Activated CD8-positive, alpha-beta memory T cell treated with anti-CD3 and anti-CD28 coated beads, Interleukin-2, amount 10 ng/mL, durations not matched to agents 7 days and 5 days (primary cell): ENCODE measurements at places on chromosomes 1 and 21. TPM values are rescaled to one million over a fixed set of nuclear protein-coding genes. Genes with fewer than 3 reads are reported as not detected.

The NBPF10 gene
- total RNA-seq: 2.0 TPM

- DNase-seq: no peak
- H3K27me3 ChIP-seq: no peaks in the 10 kb centered on the region
- H3K27ac ChIP-seq: no peak overlapping the region
- no peaks in the 10 kb centered on the region for H3K36me3 ChIP-seq
These were observed 217.5 kb downstream of the LRRC40 start for GRCh38 chr1:69987881-69988280.

DNA sequence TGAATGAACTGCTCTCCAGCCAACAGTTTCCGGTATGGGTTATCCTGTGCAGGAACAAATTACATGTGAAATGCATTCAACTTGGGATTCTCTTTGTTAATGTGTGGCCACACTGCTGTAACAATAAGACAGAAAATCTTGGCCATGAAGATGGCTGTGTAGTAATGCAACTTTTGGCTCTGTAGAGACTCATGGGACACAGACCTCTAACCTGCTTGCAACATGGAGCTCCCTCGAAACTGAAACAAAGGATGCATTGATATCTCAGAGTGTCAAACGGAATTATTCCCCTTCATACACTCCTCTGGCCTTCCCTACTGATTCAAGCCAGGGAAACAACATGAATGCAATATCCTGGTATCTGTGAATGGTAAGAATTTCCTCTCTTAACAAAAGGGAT, 559.3 kb upstream of the ZRANB2 start:
- no peaks in the 10 kb centered on the region for H3K4me1 ChIP-seq
- no peak for DNase-seq
- no peaks in the 10 kb centered on the region for H3K36me3 ChIP-seq
- no peak overlapping the region for H3K27ac ChIP-seq
- H3K4me3 ChIP-seq: no peak overlapping the region

DNA sequence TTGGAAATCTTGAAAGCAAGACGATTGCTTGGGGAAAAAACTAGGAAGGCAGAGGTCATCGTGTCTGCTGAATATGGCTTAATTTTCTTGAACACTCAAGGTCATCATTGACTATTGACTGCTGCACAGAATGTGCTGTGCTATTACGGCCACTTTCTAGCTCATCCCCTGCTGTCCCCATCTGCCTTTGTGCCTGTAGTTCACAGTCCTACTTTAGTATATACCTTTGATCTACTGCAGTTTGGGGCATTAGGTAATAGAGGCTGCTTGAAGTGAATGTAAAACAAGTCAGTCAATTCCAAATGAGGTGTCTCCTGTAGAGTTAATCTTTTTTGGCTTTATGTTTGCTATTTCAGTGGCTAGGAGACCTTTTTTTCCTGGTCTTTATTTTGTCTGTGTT, 8.3 kb downstream of the RAB4A start:
- DNase-seq: no peak
- no peak overlapping the region for H3K4me3 ChIP-seq
- H3K27me3 ChIP-seq: no peaks in the 10 kb centered on the region
- peaks cover 19% of the 10 kb centered on the region for H3K36me3 ChIP-seq
- H3K27ac ChIP-seq: no peak overlapping the region
- H3K4me1 ChIP-seq: peaks cover 21% of the 10 kb centered on the region

DNA sequence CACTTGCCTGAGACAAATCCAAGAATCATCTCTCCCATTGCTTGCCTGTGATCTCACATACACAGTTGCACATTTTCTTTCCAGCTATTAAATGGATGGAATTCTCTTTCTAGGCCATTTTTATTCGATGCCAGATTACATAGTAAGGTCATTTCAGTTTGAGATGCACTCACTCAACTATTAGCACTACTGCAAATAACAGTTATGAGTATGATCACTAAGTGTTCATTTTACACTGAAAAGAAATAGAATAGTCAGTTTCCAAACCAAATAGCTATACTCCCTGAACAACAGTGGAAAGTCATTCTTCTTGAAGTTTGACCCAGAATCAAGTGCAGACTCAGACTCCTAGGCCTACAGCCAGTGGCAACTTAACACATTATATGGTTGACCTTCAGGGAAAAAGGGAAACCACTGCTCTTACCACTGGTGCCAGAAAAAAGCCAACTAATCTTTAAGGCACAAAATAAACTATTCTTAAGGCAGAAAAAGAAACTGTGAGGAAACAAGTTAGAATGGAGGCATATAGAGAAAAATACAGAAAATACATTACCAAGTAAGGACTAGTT, 31.5 kb downstream of the WNT2B start:
- no peaks in the 10 kb centered on the region for H3K27me3 ChIP-seq
- no peak for DNase-seq
- peaks cover 3% of the 10 kb centered on the region for H3K36me3 ChIP-seq
- no peak overlapping the region for H3K4me3 ChIP-seq
- peaks cover 5% of the 10 kb centered on the region for H3K4me1 ChIP-seq

DNA sequence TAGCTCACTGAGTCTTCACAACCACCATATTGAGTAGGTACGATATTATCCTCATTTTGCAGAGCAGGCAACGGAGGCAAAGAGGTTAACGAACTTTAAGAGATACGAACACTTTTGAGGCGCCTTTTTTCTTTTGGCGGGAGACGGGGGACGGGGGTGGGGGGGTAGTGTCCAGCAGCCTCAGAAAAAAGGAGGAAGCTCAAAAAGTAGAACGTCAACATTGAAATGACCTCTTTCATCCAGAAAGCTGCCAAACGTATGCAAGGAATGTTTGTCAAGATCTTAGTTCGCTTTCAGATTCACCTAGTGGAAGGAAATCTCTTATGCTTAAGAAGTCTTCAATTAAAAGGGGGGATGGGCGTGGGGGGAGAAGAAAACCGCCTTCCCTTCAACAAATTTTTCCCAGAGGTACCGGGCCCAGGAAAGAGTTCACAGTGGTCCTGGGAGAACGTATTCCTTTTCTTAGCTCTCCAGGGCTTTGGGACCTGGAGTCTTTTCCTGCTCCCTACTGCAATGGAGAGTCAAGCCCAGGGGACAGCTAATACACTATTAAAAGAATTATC, 1.1 kb upstream of the PCAT6 start:
- DNase-seq: no peak
- peaks cover 47% of the 10 kb centered on the region for H3K4me1 ChIP-seq
- H3K27me3 ChIP-seq: peaks cover 29% of the 10 kb centered on the region
- H3K4me3 ChIP-seq: peak overlapping the region; percentile 94

DNA sequence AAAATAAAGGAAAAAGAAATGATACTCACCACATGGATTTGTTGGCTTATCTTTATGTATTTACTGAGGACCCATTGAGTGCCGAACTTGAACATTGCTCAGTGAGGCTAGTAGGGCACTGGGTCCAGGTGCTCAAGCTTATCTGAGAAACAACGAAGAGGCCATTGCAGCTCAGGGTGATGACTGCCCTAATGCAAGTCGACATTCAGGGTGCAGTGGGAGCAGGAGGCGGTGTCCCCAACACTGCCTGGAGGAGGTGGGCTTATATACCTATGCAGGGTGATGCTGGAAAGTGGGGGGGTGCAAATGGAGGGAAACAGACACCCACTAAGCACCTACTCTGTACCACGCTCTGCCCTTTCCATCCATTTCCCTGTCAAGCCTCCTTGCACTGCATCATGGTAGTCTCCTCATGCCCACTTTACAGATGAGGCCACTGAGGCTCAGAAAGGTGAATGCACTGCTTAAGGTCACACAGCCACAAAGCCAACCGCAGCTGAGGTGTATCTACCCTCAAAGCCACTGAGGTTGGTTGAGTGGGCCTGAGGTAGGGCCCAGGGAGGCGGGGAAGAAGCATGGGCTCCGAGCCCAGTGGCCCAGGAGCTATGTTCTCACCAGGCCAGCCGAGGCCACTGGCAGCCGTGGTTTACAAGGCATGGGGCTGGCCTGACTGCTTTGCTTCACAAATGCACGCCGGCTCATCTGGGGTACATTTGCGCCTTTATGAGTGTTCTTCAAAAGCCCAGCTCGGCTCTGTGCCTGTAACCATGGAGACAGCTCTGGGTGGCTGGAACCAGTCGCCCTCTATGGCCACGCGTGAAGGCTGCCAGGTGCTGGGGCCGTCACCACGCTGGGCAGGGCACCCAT, 103.8 kb downstream of the EPHB2 start:
- no peaks in the 10 kb centered on the region for H3K4me1 ChIP-seq
- DNase-seq: no peak
- no peak overlapping the region for H3K27ac ChIP-seq

- no peaks in the 10 kb centered on the region for H3K36me3 ChIP-seq
- no peaks in the 10 kb centered on the region for H3K4me1 ChIP-seq
- no peak overlapping the region for H3K4me3 ChIP-seq
- DNase-seq: no peak
- H3K27me3 ChIP-seq: peaks cover 8% of the 10 kb centered on the region
These were observed 499.4 kb downstream of the NPHP4 start for GRCh38 chr1:5492846-5493245.
